ENCODE measurements at places on chromosomes 7 and 10.

GRCh38 chr10:103888113-103888841 lies 29.7 kb downstream of the STN1 start:
- H3K27me3 ChIP-seq, result no peaks in the 10 kb centered on the region
- DNase-seq, result no peak
- peak overlapping the region; percentile 83 for H3K27ac ChIP-seq
- no peak overlapping the region for H3K4me3 ChIP-seq
- H3K36me3 ChIP-seq, result no peaks in the 10 kb centered on the region

DNA sequence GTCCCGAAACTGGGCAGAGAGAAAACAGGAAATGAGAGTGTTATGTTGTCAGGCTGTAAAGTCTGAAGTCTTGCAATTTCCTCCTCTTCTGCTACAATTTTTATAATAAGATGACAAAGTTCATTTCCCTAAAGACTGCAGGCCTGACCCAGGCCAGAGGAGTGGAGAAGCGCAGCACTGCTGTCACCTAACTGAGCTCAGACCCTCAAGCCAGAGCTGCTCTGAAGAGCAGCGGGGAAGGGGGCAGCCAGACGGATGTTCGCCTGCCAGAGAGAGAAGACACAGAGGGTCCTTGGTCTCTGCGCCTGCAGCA lies 12.6 kb upstream of the AOAH start:
- H3K4me3 ChIP-seq, result no peak overlapping the region
- no peaks in the 10 kb centered on the region for H3K36me3 ChIP-seq
- H3K4me1 ChIP-seq, result no peaks in the 10 kb centered on the region

DNA sequence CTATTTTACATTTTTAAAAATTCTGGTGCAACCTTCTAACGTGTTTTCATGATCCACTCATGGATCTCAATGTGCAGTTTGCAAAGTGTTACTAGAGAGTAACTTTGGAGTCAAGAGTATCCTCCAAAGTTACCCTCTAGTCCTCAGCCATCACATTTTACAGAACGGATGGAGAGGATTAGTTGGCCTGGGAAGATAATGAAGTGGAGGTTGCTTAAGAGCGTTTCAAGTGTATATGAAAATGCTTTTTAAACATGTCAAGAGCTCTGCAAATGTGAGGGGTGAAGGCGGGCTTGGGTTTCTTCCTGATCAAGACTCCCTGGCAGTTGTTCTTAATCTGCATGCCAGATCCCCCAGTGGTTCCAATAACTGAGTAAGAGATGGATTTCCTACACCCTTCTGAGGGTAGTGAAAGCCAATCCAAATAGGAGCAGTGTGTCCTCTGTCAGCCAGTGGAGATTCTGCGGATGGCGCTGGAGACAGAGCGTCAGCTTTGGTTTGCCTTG lies 299.4 kb upstream of the NPVF start:
- H3K36me3 ChIP-seq, result no peaks in the 10 kb centered on the region
- DNase-seq, result no peak
- H3K27ac ChIP-seq, result no peak overlapping the region
- H3K4me1 ChIP-seq, result no peaks in the 10 kb centered on the region
- H3K27me3 ChIP-seq, result no peaks in the 10 kb centered on the region

- no peak overlapping the region for H3K4me3 ChIP-seq
- no peaks in the 10 kb centered on the region for H3K4me1 ChIP-seq
- H3K36me3 ChIP-seq, result no peaks in the 10 kb centered on the region
Measured at GRCh38 chr7:145698526-145699262, 417.9 kb upstream of the CNTNAP2 start.

- no peak overlapping the region for H3K4me3 ChIP-seq
- H3K27me3 ChIP-seq, result no peaks in the 10 kb centered on the region
- H3K4me1 ChIP-seq, result peaks cover 12% of the 10 kb centered on the region
- no peak for DNase-seq
- H3K36me3 ChIP-seq, result no peaks in the 10 kb centered on the region
Measured at GRCh38 chr7:30795161-30795948, 24.1 kb downstream of the MINDY4 start.

GRCh38 chr7:19051767-19052375 lies 65.6 kb downstream of the TWIST1 start:
- H3K4me1 ChIP-seq, result no peaks in the 10 kb centered on the region
- no peaks in the 10 kb centered on the region for H3K27me3 ChIP-seq
- no peak overlapping the region for H3K27ac ChIP-seq
- no peak for DNase-seq
- no peak overlapping the region for H3K4me3 ChIP-seq
- H3K36me3 ChIP-seq, result no peaks in the 10 kb centered on the region

DNA sequence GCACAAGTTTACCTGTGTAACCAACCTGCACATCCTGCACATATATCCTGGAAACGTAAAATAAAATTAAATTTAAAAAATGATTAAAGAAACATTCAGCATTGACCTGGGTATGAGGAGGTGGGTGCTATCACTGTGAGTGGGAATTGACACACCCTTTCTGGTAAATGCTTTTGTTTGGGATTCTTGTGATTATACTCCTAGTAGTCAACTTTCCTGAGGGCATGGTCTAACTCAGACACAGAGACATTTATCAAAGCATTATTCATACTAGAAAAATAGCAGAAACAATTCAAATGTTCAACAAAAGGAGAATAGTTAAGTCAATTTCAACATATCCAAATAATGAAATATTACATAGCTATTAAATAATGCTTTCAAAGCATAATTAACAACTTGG lies 44.2 kb downstream of the CNNM2 start:
- H3K27ac ChIP-seq, result no peak overlapping the region
- DNase-seq, result no peak
- H3K27me3 ChIP-seq, result no peaks in the 10 kb centered on the region
- no peak overlapping the region for H3K4me3 ChIP-seq

DNA sequence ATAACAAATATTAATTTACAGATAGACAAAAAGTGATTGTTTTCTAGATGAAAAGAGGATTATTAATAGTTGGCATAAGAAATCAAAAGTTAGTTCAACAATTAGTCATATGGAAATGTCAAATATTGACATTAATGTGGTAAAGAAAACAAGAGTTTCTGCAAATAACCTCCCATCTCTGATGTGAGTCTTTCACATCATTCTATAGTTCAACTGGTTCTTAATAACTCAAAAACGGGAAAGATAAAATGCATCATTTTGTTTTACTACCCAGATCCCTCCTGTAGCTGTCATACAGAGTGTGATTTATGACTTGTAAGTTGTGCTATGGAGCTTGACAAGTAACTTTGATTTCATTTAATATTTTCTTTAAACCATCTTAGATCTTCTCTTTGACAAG lies 594.8 kb downstream of the ZWINT start:
- H3K27ac ChIP-seq, result no peak overlapping the region
- no peaks in the 10 kb centered on the region for H3K4me1 ChIP-seq
- no peak overlapping the region for H3K4me3 ChIP-seq
- no peak for DNase-seq
- H3K36me3 ChIP-seq, result no peaks in the 10 kb centered on the region

- no peaks in the 10 kb centered on the region for H3K4me1 ChIP-seq
- no peak overlapping the region for H3K27ac ChIP-seq
- H3K4me3 ChIP-seq, result no peak overlapping the region
- no peaks in the 10 kb centered on the region for H3K27me3 ChIP-seq
Measured at GRCh38 chr7:142177869-142178268, 66.4 kb downstream of the MGAM2 start.

DNA sequence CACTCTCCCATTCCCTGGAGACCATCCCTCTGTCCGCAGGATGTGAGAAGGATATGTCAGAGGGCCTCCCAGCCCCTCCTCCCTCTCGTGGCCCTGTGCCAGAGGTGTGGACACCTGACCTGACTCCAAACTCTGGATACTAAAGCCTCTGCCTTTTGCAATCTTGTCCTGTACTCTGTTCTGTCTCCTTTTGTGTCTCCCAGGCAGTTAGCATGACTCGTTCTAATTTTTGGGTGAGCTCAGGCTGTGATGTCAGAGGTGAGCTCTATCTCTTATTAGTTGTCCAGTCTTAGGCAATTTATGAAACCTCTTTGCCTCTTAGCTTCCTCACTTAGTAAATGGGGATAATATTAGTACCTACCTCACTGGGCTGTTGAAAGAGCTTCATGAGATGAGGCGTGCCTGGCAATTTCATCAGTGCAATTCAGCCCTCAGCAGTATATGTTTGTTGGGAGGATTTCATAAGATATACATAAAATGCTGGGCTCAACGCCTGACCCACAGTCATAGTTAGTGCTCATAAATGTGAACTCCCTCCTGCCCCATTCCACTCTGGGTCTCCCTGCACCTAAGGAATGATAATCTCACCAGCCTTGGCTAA lies 10.9 kb downstream of the MARVELD1 start:
- no peak overlapping the region for H3K4me3 ChIP-seq
- no peak for DNase-seq
- H3K36me3 ChIP-seq, result no peaks in the 10 kb centered on the region
- peaks cover 26% of the 10 kb centered on the region for H3K4me1 ChIP-seq
- no peaks in the 10 kb centered on the region for H3K27me3 ChIP-seq

DNA sequence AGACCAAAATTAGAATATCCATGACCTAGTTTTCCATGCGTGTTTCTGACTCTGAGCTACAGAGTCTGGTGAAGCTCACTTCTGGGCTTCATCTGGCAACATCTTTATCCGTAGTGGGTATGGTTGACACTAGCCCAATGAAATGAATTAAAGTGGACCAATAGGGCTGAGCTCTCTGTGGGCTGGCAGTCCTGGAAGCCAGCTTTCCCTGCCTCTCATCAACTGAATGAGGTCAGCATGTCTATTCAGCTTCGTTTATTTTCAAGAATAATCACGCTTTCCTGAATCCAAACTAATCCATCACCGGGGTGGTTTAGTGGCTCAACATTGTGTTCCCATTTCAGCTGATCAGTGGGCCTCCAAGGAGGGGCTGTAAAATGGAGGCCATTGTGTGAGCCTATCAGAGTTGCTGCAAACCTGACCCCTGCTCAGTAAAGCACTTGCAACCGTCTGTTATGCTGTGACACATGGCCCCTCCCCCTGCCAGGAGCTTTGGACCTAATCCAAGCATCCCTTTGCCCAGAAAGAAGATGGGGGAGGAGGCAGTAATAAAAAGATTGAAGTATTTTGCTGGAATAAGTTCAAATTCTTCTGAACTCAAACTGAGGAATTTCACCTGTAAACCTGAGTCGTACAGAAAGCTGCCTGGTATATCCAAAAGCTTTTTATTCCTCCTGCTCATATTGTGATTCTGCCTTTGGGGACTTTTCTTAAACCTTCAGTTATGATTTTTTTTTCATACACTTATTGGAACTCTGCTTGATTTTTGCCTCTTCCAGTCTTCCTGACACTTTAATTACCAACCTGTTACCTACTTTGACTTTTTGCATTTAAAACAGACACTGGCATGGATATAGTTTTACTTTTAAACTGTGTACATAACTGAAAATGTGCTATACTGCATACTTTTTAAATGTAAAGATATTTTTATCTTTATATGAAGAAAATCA lies 35.5 kb downstream of the CAV1 start:
- H3K36me3 ChIP-seq, result peaks cover 23% of the 10 kb centered on the region
- peaks cover 4% of the 10 kb centered on the region for H3K4me1 ChIP-seq
- no peaks in the 10 kb centered on the region for H3K27me3 ChIP-seq
- DNase-seq, result no peak

- H3K4me1 ChIP-seq, result no peaks in the 10 kb centered on the region
- H3K27me3 ChIP-seq, result no peaks in the 10 kb centered on the region
- H3K27ac ChIP-seq, result no peak overlapping the region
- DNase-seq, result no peak
Measured at GRCh38 chr10:132179551-132180392, 7.0 kb upstream of the DPYSL4 start.

DNA sequence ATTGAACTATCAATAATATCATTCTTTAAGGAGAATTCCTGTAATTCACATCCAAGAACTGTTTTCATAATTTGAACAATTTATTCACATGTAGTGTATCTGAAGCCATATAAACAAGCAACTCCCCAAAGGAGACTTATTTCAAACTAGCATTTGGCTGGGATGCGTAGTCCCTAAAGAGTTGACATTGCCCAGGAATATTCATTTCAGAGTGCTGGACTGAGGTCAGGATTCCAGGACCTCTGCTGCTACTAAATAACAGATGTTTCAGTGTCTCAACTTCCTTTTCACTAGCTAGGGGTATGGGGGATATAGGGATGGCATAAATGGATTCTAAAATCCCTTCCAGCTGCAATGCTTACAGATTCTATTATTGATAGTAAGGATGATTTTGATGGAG lies 177.0 kb downstream of the TSPAN12 start:
- no peaks in the 10 kb centered on the region for H3K4me1 ChIP-seq
- H3K27me3 ChIP-seq, result no peaks in the 10 kb centered on the region
- H3K36me3 ChIP-seq, result no peaks in the 10 kb centered on the region
